Stimulated activated CD8-positive, alpha-beta memory T cell treated with anti-CD3 and anti-CD28 coated beads, Interleukin-2, amount 100 ng/mL, for 1 hour (primary cell): ENCODE measurements at places on chromosomes 7 and 10.

GRCh38 chr7:36784991-36785940 lies 61.0 kb upstream of the AOAH start:
- peak; percentile 59 for DNase-seq

DNA sequence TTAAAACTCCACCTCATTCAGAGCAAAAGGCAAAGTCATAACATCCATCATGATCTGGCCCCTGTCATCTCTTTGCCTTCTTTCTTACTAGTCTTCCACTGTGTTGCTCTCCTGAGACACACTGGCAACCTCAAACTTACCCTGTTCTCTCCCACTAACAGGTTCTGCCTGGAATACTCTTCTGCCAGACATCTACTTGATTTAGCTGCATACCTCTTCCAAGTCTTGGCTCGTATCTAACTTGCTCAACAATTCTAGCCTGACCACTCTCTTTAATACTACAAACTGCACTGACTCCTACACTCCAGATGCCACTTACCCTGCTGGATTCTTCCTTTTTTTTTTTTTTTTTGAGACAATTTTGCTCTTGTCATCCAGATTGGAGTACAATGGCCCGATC lies 167.0 kb upstream of the MTPN start:
- no peak for DNase-seq

- DNase-seq = no peak
Observed at GRCh38 chr10:97531401-97531986, 32.8 kb downstream of the UBTD1 start.

GRCh38 chr10:6175329-6176055 lies 27.2 kb upstream of the PFKFB3 start:
- no peak for DNase-seq

GRCh38 chr10:72124381-72124780 lies 36.0 kb upstream of the SPOCK2 start:
- no peak for DNase-seq

- DNase-seq = no peak
Observed at GRCh38 chr7:23004247-23004520, 9.7 kb downstream of the HYCC1 start.

- no peak for DNase-seq
Observed at GRCh38 chr7:151308256-151308655, 33.4 kb upstream of the NUB1 start.

DNA sequence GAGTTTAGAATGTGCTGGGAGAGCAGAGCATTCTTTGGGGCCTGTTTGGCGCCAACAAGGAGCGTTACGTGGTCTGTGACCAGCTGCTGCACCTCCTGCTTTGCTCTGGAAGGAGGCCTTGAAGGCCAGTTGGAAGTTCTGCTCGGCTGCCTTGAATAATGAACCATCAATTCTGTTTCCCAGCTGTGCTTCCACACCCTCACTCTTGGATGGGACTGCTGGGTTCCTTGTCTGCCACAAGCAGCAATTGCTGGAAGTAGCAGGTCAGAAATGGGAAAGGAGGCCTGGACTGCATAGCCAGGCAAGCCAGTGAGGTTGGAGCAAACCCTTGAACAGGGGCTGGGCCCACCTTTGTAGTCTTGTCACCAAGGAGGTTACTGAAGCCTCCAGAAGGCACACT lies 86.6 kb upstream of the INSYN2A start:
- DNase-seq = no peak

DNA sequence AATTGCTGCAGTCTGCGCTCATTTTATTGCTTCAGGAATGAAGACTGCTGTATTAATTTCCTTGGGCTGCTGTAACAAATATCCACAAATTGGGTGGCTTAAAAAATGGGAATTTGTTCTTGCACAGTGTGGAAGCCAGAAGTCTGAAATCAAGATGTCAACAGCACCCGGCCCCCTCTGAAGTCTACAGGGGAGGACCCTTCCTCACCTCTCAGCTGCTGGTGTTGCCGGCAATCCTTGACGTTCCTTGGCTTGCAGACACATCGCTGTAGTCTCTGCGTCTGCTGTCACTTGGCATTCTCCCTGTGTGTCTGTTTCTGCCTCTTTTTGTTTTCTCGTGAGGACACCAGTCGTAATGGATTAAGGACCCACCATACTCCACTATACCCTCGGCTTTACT lies 166.2 kb downstream of the PTPN20 start:
- DNase-seq = no peak

- DNase-seq = no peak
Observed at GRCh38 chr7:68969571-68969970, 628.7 kb upstream of the AUTS2 start.

- no peak for DNase-seq
Observed at GRCh38 chr7:53013925-53014324, 21.5 kb upstream of the POM121L12 start.

- no peak for DNase-seq
Observed at GRCh38 chr7:11642841-11643240, 189.2 kb downstream of the THSD7A start.

GRCh38 chr10:118751265-118751664 lies 3.5 kb downstream of the CACUL1 start:
- DNase-seq = no peak

GRCh38 chr7:112086496-112087254 lies 119.5 kb downstream of the DOCK4 start:
- DNase-seq = no peak

DNA sequence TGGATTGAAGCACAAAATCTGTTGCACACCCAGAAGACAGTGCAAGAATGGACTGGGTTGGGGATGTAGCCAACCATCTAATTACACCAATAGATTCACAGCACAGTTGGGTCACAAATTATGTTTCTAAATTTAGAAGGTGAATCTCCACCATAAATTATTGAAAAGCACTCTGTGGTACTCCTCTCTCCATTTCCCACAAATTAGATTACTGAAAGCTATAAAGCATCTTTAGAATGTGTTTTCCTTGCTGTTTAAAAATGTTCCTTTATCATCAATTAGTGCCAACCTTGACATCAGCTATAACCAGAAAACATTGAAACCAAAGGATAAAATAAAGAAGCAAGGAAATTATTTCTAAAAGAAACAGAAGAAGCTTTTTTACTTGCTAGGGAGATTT lies 39.9 kb upstream of the HDAC9 start:
- DNase-seq = no peak

- no peak for DNase-seq
Observed at GRCh38 chr10:113085776-113086175, 135.7 kb downstream of the TCF7L2 start.

DNA sequence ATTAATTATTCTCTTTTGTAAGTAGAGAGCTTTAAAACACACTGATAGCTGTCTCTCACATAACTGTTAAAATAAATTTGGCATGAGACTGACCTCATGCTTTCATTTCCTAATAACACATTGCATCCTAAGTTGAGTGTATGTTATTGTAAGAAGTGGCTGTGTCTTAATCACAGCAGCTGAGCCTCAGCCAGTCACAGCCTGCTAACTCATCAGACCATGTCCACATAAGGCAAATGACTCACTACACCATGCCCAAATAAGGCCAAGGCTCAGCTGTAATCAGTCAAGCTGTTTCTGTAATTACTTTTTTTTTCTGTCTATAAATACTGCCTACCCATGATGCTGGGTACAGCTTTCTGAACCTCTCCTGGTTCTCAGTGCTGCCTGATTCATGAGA lies 860.9 kb downstream of the XPNPEP1 start:
- DNase-seq = no peak

- no peak for DNase-seq
Observed at GRCh38 chr7:98354511-98355249, 46.2 kb downstream of the BAIAP2L1 start.

DNA sequence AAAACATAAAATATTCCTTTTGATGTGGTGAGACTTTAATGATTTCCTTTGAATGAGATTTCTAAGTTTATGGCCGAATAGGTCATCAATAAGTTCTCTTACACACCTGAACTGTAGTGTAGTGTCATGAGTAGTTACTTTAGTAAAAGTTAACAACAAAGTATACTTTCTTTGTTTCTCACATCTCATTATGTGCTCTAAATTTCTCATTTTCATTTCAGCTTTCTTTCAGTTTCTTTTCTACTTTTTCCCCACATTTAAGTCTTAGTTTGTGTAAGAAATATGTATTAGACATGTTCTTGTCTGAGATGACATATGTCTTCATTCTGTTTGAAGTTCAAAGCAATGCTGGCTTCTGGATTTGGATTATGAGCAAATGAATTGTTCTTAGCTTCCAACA lies 348.1 kb downstream of the ANKRD7 start:
- DNase-seq = no peak

DNA sequence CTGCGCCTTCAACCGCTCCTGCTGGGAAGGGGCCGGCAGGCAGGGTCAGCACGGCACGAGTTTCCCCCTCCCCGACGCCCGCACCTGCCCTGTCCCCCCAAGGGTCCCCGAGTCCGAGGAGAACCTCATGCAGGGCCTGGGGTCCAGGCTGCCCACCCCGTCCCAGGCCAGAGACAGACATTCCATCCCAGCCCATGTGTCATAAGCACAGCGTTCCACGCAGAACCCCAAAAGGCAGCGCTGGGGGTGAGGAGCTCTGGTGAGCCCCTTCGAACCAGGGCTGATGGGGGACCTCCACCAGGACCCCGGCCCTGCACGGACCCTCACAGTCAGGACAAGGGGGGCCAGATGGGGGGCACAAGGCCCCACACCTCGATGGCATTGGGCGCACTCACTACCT lies 49.2 kb downstream of the TNRC18 start:
- no peak for DNase-seq

DNA sequence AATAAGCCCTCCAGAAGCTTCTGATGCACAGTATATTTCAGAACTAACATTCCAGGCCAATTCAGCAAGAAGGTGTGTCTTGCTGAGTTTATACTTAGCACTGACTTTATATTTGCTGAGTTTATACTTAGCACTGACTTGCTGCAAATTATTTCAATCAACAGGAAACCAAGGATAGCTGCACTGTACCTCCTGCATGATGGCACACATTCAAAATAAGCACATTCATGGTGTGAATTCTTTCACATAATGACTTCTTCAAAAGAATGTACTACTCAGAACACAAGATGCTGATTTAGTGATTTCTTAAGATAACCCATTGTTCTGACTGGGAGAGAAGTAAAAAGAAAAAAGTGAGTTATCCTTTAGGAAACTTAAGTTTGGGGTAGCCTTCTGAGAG lies 52.0 kb downstream of the JAZF1 start:
- DNase-seq = no peak

GRCh38 chr7:36749282-36749960 lies 25.1 kb upstream of the AOAH start:
- DNase-seq = no peak

GRCh38 chr7:48438206-48438605 lies 266.9 kb downstream of the ABCA13 start:
- DNase-seq = no peak
